Esophagus squamous epithelium (tissue), 5 donors: ENCODE measurements at places on chromosomes 3 and 15.

- no peak for DNase-seq
Measured at GRCh38 chr3:138455801-138456716, 21.6 kb downstream of the ESYT3 start.

GRCh38 chr15:65877749-65878148, 8.5 kb downstream of the RAB11A start:
- DNase-seq: no peak

- no peak for DNase-seq
Measured at GRCh38 chr15:74365598-74366445, 1.6 kb downstream of the CYP11A1 start.

GRCh38 chr3:13359916-13360315, 60.2 kb downstream of the NUP210 start:
- no peak for DNase-seq

GRCh38 chr3:155356594-155357370, 63.3 kb upstream of the STRIT1 start:
- no peak for DNase-seq
